ENCODE measurements at places on chromosomes 6 and 20.

GRCh38 chr6:39061182-39061581 is 12.6 kb downstream of the GLP1R start:
- no peak for DNase-seq

GRCh38 chr6:90103056-90103800 is 193.4 kb downstream of the BACH2 start:
- no peak for DNase-seq

DNA sequence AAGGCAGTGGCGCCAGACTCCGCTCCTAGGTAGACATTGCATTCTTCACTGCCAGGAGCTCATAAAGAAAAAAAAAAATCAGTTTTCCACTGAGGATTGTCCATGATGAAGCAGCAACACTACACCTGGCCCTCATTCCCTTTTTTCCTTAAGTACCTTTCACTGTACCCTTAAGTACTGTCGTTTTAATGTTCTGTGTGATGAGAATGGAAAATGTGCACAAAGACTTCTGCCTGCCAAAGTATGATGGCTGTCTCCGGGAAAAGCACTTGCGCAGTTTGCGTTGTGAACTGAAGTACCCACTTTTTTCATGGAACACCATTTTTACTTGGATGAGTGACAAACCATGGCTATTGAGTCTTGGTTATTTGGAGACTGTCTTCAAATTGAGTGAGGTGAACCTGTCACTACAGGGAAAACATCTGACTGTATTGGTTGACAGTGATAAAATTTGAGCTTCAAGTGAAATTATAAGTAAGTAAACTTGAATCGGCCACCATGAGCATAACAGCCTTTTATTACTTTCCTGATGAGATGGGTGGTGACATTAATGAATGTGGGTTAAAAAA is 104.8 kb downstream of the NCOA3 start:
- no peak for DNase-seq

GRCh38 chr20:38392356-38392755 is 42.8 kb downstream of the SNHG17 start:
- DNase-seq, result no peak

DNA sequence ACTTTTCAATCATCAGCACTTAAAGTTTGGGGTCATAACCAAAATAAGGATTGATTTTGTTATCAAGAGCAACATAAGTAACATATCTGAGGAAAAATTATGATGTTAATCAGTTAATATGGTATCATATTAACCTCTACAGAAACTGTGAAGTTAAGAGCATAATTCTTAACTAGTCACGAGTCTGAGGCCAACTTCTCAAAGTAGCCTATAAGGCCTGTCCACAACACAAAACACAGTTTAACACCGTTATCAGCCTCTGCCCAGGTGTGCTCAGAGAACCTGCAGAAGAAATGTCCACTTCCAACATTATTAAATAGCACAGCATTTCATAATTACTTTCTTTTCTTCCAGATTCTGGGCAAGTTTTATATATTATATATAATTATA is 1.1 kb downstream of the STX7 start:
- DNase-seq, result no peak

DNA sequence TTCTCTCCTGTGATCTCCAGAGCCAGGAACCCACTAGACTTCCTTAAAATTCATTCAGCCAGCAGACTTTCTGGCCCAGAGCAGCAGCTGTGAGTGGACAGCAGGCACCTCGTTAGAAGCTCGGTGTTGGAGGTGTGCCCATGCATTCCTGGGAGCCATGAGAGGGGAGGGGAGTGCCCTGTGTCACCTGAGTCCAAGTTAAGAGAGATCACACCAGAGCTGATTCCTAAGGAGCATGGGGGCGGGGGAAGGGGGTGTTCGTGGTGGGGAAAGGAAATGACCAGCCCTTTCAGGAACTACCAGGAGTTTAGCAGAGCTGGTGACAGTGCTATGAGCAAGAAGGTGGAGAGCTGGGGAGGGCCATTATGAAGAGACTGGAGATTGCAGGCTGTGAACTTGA is 46.9 kb downstream of the GFRA4 start:
- no peak for DNase-seq

- no peak for DNase-seq
Measured at GRCh38 chr20:51497542-51498467, 44.7 kb downstream of the NFATC2 start.

DNA sequence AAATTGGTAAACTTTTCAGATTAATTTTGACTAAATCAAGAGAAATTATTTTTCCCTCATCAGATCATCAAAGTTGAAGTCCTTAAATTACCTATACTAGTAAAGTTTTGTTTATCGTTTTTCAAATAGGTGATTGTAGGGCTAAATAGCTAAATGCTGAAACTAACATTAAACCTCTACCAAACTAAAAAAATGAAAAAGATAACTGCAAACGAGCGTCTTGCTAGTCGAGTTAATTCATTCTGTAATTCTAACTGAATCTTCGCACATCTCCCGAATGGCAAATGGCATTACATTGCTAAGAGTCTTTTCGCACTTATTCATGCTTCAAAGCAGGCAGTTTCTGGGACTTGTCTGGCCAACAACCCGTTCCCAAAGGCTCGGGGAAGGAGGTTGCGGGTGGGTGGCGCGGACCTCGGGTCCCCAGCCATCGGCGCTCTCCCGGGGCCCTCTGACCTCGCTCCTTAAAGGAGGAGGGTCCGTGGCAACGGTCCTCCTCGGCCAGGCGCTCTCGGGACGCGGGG is 43.8 kb downstream of the POPDC3 start:
- DNase-seq, result no peak

DNA sequence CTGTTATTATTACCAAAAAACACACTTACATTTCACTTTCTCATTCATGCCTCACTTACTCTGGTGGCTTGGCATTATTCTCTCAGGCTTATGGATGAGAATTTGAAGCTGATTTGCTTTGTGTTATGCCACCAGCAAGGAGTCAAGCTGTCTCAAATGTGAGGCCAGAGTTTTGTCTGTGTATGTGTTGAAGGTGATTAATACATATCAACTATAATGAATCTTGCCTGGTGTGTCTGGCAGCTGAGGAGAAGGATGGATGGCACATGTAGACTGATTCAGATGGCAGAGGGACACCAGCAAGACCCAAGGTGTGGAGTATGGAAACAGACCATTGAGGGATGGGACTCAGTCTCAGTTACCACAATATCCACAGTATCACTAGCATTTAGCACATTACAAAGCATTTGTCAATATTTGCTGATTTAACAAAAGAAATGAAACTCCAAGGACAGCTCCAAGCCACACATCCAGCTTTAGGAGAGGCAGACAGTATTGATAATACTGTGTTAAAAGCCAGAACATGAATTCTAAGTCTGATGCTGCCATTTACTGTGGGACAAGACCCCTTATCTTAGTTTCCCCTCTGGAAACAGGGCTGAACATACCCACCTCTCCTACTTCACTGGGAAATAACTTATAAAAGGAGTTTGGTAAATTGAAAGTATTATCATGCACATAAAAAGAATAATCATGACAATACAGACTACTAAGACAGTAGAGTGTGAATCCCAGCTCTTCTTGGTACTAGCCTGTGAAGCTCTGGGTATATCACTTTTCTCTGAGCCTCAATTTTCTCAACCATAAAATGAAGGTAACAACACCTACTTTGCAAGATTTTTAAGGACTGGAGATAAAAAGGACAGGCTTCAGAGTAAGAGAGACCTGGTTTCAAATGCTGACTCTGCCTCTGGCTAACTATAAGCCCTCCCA is 11.2 kb downstream of the BCL2L1 start:
- DNase-seq, result peak; percentile 11

DNA sequence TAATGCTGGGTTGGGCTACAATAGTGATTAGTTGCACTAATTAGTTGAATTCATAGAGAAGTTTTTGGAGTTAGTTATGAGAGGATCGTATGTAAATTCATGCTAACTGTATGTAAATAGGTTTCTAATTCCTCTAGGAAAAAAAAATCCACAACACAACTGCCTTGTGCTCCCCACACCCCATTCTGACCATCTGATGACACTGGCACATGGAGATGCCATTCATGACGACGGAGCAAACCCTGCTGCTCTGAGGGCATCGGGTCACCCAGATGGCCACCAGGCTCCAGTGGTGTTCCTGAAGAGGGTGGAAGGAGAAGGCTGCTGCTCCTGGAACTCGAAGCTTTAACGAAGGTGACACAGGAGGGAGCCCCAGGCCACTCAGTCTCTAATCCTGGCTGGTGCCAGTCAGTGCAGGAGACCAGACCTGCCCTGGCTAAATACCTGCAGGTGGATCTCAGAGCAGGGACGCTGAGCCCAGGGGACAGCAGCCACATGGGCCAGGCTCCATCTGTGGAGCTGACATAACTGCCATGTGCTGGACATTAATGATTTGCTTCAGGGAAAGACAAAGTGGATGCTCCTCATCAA is 90.3 kb downstream of the FAM50B start:
- DNase-seq, result no peak

- DNase-seq, result no peak
Measured at GRCh38 chr6:15708231-15708630, 45.4 kb upstream of the DTNBP1 start.

DNA sequence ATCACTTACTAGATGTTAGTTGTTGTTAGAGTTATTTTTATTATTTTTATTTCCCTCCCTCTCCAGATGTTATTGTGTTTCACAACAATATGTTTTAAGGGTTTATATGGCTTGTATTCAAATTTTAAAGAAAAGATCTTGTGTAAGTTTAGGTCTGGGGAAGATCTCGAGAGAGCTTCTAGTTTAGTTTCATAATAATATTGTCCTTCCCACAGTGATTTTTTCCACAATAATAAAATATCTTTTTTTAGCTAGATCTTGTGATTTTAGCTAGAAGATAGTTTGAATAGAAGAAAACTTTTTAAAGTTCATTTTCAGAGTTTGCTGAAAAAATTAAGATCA is 55.0 kb downstream of the ADGRG6 start:
- DNase-seq, result no peak

DNA sequence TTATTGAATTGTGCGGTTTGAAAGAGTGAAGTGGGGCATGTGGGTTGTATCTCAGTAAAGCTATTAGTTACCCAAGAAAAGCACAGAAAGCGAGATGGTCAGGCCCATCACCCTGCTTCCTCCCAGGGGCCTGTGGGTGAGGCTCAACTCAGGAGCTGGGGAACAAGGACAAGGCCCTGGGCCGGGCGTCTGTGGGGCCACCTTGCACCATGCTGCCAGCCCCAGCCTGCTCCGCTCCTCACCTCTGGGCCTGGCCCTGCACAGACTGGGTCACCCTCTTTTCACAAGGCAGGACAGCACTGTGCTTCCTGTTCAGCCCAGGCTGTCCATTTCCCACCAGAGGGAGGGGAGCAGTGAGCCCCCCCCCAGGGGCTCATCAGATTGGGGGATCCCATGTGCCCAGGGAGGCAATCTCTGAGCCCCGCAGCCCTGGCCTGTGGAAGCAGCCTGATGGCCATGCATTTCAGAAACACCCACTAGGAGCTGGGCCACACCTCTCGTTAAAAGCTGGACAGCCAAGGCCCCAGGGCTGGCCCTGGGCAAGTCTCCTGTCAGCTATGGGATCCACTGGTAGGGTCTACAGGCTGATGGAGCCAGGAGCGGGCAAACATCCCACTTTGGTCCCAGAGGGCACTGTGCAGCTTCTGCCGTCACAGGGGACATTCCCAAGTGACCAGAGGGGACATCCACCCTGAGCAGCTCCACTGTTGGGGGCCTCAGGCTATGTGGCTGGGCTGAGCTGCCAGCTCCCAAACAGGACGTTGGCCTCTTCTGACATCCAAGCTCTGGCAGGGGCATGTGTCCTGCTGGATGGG is 55.9 kb downstream of the YTHDF1 start:
- DNase-seq, result no peak

GRCh38 chr20:41370176-41370575 is 3.6 kb upstream of the EMILIN3 start:
- no peak for DNase-seq

DNA sequence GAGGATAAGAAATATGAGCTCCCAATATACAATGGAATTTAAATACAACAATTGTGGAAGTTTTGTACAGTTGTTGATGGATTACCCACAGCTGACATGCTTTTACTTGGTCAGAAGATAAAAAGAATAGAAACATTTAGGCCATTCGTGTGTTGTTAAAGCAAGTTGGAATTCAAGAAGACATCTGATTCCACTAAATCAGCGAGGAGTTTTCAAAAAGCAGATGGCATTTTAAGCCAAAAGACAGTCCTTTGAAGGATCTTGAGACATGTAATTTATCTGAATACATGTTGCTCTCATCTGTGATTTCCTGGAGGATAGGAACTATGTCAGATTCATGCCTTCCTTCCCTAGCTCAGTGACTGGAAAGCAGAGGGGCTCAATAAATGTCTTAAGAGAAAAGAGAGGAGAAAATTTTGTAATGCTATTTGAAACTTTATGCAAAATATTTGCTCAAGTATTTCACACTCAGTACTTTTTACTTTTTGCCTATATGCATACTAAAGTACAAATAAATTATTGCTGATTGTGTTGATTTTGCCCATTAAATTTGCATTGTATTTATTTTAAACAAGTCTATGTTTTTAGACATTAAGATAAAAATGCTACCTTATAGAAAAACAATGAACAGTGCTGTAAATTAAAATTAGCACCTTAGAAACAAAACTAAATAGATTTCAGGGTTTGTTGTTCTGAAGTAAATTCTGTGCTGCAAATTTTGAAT is 733.8 kb upstream of the FLRT3 start:
- DNase-seq, result no peak

DNA sequence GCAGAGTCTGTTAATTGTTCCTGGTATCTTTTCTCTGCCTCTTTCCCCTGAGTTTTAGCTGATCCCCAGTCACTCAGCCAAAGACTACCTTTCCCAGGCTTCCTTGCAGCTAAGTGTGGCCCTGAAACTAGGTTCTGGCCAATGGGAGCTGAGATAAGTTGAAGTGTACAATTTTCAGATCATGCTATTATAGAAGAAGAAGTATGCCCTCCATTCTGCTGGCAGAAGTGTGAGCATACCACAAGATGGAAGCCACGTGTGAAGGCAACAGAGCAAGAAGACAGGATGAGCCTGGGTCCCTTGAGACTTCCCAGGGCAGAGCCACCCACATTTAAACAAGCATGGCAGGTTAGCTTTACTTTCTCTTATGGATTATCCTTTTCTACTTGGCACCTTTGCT is 273.2 kb downstream of the HIVEP2 start:
- no peak for DNase-seq

DNA sequence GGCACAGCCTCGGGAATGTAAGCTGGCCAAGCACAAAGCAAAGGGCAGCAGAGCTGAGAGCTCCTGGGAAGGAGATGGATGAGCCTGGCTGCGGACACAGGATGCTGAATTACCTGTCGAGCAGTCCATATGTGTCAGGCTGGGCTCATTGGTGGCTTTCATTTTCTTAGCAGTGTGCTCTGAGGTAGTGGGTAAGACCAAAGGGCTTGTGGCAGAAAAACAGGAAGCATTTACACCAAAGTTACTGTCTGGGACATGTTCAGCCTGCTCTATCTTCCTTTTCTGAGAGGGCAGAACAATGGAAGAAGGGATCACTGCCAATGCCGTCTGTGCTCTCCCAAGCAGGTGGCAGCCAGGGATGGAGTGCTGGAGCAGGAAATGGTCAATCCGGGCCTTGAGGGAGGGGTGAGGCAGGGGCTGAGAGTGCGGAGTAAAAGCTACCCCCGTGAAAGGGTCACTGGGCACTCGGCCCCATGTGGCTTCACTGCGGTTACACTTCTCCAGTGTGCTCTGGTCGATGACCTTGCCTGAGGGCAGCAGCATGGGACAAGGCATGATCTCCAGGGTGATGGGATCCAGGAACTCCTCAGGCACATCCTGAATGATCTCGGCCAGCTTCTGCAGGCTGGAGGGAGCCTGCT is 36.9 kb upstream of the AVP start:
- DNase-seq, result no peak
